ENCODE measurements at places on chromosomes 12 and 14.

DNA sequence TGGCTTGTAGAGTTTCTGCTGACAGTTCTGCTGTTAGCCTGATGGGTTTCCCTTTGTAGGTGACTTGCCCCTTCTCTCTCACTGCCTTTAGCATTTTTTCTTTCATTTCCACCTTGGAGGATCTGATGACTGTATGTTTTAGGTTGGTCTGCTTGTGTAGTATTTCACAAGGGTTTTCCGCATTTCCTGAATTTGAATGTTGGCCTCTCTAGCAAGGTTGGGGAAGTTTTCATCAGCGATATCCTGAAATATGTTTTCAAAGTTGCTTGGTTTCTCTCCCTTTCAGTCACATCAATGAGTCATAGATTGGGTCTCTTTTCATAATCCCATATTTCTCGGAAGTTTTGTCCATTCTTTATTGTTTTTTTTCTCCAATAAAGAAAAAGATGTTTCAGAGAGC lies 11.4 kb downstream of the NOPCHAP1 start:
- no peak for DNase-seq

DNA sequence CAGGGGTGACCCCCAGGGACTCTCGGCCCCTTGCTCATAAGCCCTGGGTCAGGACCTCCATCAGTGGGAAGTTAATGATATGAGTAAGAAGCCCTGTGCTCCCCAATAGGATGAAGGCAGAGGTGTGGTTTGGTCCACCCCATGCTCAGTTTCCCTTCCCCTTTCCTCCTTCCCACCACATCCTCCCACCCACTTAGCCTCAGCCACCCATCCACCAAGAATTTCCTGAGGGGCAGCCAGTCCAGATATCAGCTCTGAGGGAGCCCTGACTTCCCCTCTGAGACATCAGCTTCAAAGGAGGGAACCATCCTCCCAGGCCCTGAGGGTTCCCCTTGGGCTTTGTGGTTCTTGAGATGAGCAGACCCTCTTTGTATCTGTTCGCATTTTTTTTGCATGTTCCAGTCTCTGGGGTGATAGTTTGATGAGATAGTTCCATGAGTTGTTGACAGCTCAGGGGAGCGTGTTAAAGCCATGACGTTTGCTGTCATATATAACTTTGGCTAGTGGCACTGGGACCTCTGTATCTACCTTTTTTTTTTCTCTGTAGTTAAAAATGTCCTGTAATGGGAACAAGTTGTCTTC lies 71.2 kb downstream of the LGMN start:
- no peak for DNase-seq

DNA sequence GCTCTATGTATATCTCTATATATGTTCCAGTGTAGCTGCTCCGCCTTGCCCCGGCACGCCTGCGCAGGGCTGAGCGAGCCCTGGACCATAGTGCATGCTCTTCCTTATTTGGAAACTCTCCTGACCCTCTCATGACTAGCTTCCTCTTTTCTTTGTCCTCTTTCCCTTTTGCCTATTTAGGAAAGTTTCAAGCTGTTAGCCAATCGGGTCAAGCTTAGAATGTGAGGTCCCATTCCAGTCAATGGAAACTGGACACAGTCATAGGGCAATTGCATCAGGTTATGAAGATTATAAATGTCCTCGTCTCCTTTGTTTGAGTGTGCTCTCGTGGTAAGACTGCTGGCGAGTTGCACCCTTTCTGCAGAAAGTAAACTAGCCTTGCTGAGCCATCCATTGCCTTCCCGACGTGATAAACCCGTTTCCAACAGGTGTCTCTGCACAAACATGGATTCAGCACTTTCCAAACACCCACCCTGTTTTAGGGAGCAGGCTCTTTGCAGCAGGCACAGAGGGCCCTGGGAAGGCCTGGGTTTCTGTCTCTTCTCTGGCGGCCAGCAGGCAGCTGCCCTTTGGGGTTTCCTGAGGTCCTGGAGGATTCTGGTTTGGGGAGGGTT lies 30.9 kb downstream of the CCDC92 start:
- no peak for DNase-seq

GRCh38 chr12:116881325-116881876 lies at the start of gene HRK:
HRK (minus strand) TSS chr12:116881441; CDS start chr12:116881307, 134 bp downstream.
- no peak for DNase-seq

GRCh38 chr14:36271939-36272907 lies 48.2 kb downstream of the MBIP start:
- DNase-seq, result peak; percentile 30

- no peak for DNase-seq
Measured at GRCh38 chr12:111033281-111034082, 113.1 kb upstream of the MYL2 start.

DNA sequence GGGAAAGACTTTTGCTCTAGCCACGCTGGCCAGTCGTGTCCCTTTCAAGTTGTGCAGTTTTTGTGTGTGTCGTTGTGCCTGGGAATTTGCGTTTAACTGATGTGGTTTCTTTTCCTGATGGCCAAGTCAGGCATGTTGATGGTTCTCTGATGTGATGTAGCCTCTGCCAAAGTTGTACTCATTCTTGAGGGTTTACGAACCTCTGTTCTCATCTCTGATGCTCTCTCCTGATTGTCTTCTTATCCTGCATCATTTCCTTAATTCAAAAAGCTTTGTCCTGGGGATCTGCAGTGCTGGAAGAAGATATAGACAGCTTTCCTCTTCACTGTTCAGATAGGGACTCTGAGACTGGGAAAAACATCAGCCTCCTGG lies 25.4 kb downstream of the CD9 start:
- DNase-seq, result no peak

- DNase-seq, result peak; percentile 87
Measured at GRCh38 chr14:35374263-35374712, 30.3 kb downstream of the NFKBIA start.
